ENCODE measurements at places on chromosomes 4 and X.
A peak's percentile ranks its signal among the peaks of the same experiment; 100 is the strongest.

DNA sequence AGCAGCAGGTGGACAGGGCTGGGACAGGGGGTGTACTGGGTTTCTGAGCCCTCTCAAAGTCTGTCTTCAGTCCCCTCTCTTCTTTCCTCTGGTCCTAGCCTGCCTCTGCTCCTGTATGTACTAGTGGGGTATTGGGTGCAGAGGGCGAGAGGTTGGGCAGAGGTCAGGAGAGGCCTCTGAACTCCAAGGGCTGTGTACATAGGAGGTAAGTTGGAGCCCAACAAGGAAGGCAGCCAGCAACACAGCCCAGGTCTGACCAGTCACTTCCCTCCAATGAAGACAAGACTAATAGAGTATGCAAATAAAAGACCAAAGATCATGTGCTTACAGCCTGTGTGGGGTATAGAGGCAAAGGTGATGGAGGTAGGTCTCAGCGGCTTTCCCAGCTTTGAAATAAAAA lies at the start of gene PFKFB1:
Gene PFKFB1, minus strand, starts transcription at position 90 of the 400 bp plus-strand sequence. CDS start 181 bp downstream, outside the sequence.
- DNase-seq: no peak

DNA sequence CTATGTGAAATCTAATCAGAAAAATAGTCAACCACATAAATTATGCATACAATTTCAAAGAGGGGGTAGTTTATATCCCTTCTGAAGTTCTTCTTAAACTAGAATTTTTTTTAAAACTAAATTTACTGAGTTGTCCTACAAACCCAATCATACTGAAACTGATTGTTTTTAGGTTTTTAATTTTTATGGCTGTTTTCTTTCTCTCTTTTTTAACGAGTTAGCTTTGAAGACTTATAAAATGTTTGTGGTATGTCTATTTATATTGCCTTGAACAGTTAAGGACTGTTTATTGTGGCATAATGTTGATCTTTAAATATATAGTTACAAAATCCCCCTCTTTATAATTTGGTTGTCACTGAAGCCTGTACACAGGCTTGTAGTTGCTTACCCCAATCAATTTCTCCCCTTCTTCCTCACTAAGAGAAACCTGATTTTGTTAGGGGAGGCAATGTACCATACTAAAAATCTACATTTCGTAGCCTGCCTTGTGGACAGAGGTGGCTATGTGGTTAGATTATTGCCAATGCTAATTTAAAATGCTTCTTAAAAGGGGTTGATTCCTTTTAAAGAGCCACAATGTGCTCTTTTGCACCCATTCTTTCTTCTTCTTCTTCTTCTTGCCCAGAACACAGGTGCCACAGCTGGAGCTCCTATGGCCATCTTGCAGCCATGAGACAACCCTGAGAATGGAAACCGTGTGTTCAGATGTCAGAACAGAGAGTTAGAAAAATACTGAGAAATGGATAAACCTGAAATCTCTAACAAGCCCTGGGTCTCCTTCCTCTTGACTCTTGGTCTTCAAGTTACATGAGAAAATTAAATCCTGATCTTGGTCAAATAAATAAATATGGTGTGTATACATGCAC lies 102.7 kb upstream of the ZNF827 start:
- DNase-seq: no peak

- no peak for DNase-seq
Measured at GRCh38 chr4:185754961-185755360, 57.0 kb downstream of the SORBS2 start.

DNA sequence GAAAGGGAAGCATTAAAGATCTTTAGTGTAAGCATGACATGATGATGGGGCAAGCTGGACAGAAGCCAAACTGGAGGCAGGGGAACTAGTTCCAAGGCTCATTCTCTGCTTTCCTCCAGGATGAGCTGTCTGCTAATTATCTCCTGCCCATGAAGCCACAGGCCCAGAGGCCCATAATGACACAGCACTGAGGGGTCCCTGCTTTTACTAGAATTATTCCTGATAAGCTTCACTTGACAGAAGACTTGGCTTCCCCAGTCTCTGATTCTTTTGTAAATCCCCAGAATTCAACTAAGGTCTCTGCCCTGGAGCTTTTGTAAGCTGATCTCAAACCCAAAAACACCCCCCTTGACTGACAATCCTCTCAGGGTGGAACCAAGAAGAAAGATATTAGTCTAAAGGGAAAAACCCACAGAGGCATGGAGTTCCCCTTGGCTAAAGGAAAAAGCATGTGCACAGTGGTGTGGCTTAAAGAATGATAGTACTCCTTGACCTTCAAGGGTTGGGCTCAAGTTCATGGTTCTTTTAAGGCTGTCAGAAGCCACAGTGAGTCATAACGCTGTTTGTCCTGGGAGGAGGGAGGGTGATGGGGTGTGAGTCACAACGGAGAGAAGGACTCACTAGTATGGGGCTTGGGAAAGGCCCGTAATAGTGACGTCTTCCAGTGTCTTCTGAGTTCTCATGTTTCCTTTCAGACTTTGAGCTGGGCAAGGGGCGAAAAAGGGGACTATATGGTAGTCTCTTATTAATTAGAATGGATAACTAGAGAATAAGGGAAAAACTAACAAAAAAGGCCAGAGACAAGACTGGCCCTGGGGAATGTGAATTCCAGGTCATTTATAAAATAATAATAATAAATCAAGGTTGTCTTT lies 146.0 kb upstream of the CPEB2 start:
- no peak for DNase-seq

GRCh38 chr4:159010563-159011260 lies 92.2 kb upstream of the RAPGEF2 start:
- peak; percentile 66 for DNase-seq

GRCh38 chr4:67091673-67092072 lies 453.6 kb downstream of the CENPC start:
- no peak for DNase-seq

DNA sequence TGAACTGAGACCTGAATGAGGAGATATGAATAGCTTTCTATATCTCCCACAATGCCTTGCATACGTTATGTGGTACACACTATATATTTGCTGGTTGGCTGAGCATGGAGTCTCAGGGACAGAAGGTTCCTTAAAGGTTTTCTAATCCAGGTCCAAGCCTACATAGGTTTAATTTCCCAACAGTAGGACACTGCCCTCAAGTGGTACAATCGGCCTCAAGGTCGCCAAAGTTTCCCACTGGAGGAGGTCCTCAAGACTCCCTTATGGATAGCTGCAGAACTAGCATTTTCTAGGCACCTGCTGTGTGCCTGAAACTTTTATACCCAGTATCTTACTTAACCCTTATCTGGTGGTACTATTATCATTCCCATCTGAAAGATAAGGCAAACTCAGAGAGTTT lies 21.0 kb upstream of the EFNB1 start:
- DNase-seq: no peak

Data from left ventricle myocardium inferior (tissue), 1 donor.